Suppressor macrophage treated with lipopolysaccharide for 1 hour (primary cell): ENCODE measurements at places on chromosomes 5 and 9.

DNA sequence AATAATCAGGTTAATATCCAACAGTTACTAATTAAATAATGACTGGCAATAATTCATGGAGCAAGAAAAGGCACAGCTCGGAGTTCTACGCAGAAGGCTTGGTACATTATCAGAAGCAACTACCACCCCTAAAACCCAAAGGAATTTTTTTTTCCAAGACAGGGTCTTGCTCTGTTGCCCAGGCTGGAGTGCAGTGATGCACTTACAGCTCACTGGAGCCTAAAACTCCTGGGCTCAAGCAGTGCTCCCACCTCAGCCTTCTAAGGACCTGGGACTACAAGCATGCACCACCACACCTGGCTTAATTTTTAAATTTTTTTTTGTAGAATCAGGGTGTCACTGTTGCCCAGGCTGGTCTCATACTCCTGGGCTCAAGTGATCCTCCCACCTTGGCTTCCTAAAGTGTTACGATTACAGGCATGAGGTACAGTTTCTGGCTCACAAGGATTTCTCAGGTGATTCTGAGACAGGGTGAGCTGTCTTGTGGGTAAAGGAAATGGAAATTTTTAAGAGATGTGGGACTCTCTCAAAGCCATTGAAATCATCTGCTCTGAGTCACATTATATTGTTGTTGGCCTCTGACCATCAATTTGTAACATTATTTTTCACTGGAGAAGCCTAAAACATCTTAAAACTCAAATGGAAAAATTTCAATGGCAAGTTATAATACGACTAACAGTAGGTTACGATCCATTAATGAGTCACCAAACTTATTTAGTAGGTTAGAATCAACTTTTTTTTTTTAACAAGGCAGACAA is 19.7 kb upstream of the HSDL2 start:
- DNase-seq = no peak

GRCh38 chr5:139403418-139403786 is 487 bp downstream of the SPATA24 start:
- DNase-seq = no peak

DNA sequence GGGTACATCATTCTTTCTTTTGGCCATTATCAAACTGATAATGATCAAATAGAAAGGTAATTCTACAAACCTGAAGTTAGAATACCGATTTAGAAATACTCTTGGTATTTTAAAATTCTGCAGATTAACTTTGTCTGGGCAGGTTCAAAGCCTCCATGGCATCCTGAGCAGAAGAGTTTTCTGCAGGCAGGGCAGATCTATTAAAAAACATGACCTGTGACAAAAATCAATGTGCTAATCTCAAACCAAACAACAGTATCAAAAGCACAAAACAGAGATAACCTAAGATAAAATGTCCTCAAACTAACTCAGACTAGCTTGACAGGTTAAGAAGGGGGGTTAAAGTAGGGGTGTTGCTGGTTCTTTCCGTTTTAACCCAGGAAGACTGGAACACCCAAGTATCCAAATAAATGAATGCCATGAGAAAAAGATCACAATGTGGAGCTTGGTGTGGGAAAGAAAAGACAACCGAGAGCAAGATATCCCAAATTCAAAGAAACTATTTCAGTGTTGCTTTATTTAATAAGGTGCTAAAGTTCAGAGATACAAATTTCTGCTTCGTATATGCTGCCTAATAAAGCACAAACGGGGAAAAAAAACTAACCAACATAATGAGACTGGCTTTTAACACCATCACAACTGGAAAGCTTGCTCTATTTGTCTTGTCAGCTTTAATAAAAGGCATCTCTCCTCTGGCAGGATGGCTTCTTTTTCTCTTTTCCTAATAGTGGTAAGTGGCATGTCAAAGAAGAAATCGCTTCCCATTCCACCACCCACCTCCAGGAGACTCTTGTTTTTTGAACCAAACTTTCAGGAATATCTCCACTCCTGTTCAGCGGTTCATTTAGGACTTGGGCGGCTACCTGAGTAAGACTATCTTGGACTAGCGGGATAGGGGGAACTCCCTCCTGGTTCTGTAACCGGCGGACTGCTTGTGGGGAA is 2.3 kb downstream of the EFNA5 start:
- DNase-seq = no peak

GRCh38 chr5:146345578-146346366 is 7.1 kb downstream of the POU4F3 start:
- no peak for DNase-seq

- no peak for DNase-seq
These were observed 34.9 kb downstream of the DMRT1 start for GRCh38 chr9:876425-876824.

DNA sequence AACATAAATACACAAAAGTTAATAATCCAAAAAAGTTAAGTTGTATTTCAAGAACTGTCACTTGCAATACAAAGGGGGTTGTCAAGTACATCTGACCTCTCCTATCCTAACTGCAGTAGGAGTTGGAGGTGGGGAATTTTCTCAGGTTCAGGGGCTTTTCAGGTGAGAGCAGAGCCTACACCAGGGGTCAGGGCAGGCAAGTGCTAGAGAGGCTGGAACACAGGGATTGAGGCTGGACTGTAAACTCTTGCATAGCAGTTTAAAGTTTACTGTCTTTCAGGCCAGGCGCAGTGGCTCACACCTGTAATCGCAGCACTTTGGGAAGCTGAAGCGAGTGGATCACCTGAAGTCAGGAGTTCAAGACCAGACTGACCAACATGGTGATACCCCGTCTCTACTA is 25.4 kb upstream of the RASGRF2 start:
- DNase-seq = no peak

DNA sequence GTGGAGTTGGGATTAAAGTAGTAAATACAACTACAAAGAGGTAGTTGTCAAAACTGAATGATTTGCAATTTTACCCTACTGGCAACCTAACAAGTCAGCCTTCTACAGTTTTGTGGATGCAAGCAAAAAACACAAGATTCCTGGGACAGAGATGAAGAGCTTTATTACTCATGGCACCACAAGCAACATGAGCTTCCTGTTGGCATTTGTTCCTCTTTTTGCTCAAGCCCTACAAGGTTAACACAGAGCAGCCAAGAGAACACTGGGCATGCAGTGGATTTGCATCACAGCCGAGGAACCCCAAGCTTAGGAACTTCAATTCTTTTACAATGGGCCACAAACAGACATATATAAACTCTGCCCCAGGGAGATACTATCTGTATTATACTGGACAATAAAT is 28.8 kb upstream of the DMAC1 start:
- peak; percentile 59 for DNase-seq

- DNase-seq = no peak
These were observed 123.7 kb downstream of the PDE4D start for GRCh38 chr5:59769832-59770231.

- no peak for DNase-seq
These were observed 10.3 kb upstream of the ANKHD1 start for GRCh38 chr5:140391312-140391711.

DNA sequence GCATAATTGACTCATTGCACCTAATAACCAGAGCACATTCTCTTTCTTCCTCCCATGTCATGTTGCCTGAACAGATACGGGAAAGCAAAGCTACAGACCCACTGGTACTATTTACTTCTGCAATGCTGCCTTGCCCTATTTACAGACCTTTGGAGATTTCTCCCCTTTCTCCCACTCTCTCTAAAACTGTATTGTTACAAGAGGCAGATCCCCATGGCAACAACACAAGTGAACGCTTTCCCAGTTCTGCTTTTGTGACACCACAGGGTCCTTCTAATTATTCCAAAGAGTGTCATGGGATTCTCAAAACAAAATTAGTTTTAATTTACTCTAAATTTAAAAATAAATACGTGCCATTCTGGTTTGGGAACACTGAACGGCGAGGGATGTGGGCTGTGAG is 104.7 kb downstream of the KCTD16 start:
- no peak for DNase-seq

GRCh38 chr5:135364421-135365262 is 34.4 kb downstream of the MACROH2A1 start:
- no peak for DNase-seq

DNA sequence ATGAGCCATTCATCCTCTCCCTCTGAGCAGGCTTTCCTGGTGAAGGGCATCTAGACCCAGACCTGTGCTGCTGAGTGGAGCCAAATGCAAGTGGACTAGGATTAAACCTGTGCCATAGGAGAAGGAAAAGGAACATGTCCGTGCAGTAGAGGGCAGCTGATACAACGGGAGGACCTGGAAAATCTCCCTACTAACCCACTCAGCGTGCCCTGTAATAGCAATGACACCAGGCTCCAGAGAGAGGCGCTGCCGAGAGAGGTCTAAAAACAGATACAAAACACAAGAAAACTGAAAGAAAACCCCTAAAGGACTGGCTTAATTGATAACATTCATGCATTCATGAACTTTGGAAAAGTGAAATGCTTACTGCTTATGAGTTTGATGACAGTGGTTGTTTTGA is 60.8 kb downstream of the PFDN1 start:
- no peak for DNase-seq

DNA sequence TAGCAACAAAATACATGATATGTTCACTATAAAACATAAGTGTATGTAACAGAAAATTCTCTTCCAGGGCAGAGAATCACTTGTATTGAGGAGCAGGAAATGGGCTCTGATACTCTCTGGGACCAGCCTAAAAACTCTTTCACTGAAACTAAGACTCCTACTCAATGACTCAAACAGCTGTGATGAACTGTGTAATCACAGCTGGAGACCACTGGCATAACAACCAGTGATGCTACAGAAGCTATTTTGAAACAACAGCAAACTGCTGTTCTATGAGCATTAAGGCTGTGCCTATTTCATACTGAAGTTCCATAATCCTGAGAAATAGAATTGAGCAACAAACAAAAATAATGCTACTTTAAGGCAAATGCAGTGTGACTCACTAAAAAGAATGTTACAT is 594.0 kb downstream of the HINT1 start:
- DNase-seq = no peak

GRCh38 chr5:107396351-107396690 is 274.4 kb downstream of the EFNA5 start:
- DNase-seq = no peak

GRCh38 chr5:55236800-55237199 is 3.4 kb upstream of the CCNO start:
- no peak for DNase-seq

GRCh38 chr9:98227883-98228282 is 27.6 kb downstream of the TBC1D2 start:
- DNase-seq = no peak

GRCh38 chr5:56494300-56494731 is 261.2 kb upstream of the ANKRD55 start:
- peak; percentile 79 for DNase-seq

GRCh38 chr9:101201630-101202029 is 173.1 kb downstream of the PLPPR1 start:
- no peak for DNase-seq

GRCh38 chr5:127887282-127887681 is 184.1 kb downstream of the CCDC192 start:
- no peak for DNase-seq

DNA sequence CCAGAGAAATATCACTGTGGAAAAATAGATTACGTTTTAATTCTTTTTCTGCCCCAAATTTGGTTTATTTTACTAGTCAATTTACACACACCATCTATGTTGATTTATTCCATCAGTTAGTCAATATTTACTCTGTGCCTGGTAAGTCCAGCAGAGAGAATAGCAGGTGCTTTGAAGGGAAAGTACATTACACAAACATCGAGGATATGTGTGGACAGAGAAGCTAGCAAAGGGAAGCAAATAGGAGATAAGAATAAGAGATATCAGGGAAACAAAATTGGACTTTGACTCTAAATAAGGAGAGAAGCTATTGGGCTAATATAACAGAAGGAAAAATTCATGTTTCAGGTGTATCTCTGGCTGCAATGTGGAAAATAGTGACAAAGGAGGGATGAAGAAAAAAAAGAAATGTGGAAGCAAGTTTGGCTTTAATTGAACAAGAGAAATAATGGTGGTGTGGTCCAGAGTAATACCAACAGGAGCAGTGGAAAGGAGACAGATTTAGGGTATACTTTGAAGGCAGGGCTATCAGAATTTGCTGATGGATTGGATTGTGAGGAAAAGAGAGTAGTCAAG is 587.7 kb upstream of the CDH6 start:
- DNase-seq = no peak

DNA sequence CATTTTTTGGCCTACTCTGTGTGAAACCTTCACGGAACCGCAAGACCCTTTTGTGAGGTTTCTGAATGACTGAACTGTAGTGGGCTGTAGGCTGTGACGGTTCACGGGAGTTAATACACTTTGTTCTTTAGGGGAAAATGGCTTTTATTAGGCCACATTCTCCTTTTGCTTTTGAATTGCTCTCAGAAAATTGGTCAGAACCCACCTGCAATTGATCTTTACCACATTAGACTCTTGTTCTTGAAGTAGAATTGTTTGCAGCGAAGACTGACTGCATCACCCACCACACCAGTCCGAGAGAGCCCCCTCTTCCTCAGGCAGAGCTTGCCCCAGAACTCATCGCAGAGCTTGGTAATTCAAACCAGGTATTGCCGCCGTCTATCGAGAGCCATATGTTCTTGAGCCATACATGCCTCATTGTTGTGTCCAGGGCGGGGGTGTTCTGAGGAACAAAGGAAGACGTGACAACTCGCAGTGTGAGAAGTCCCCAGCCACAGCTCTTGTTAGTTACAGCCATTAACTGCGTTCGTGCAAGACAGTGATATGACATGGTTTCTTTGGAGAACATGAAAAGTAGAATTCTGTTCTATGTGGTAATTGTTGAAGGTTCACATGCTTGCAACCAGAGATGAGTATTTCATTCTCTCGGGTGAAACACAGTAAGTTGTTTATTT is 166.4 kb upstream of the OTULINL start:
- no peak for DNase-seq

DNA sequence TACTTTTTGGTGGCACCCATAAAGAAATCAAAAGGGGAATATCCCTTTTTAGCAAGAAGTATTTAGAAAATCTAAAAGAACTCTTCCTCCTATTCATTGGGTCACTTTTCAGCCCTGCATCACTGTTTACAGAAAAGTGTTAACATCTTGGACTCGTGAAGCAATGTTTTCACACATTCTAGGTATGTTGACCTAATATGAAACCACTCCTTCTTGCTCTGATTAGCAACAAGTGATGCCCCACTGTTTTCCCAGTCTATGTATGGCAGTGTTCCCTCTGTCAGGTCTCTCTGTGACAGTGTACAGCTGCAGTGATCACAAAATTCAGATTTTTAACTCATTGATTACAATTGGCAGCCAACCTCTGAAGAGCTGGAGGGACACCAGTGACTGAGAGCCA is 148.2 kb upstream of the SLC12A2 start:
- DNase-seq = no peak
